Activated CD4-positive, alpha-beta T cell treated with anti-CD3 and anti-CD28 coated beads, Interleukin-2, amount 10 ng/mL, durations not matched to agents 24 days and 14 days (primary cell): ENCODE measurements at places on chromosomes 3 and 15. TPM values are rescaled to one million over a fixed set of nuclear protein-coding genes. Genes with fewer than 3 reads are reported as not detected.

TMC3 gene
- total RNA-seq = not detected in 2 replicates

MYO9A gene
- total RNA-seq = 19.4 and 21.3 TPM in 2 replicates

LIPH gene
- not detected in 2 replicates for total RNA-seq

OR5K1 gene
- not detected in 2 replicates for total RNA-seq

ZNF639 gene
- 36.7 and 38.1 TPM in 2 replicates for total RNA-seq

ALG1L2 gene
- total RNA-seq = not detected in 2 replicates

GABRA5 gene
- total RNA-seq = not detected in 2 replicates

SNX22 gene
- 0.96 and 1.1 TPM in 2 replicates for total RNA-seq

ABI3BP gene
- total RNA-seq = not detected in 2 replicates

ACKR4 gene
- 0.26 and 0.58 TPM in 2 replicates for total RNA-seq

RAB27A gene
- 98.8 and 100 TPM in 2 replicates for total RNA-seq

HTR3E gene
- not detected in 2 replicates for total RNA-seq

ILDR1 gene
- 0.16 and 0.17 TPM in 2 replicates for total RNA-seq

ADGRG7 gene
- total RNA-seq = not detected in 2 replicates

HRG gene
- not detected in 2 replicates for total RNA-seq

IMPG2 gene
- 0.02 and 0.05 TPM in 2 replicates for total RNA-seq

VWA5B2 gene
- not detected in 2 replicates for total RNA-seq

CHSY1 gene
- 61.7 and 62.6 TPM in 2 replicates for total RNA-seq

THAP10 gene
- total RNA-seq = not detected in 2 replicates

SMCO1 gene
- total RNA-seq = not detected in 2 replicates

NEK10 gene
- total RNA-seq = 0.26 and 0.28 TPM in 2 replicates

DHFR2 gene
- total RNA-seq = 10.0 and 11.3 TPM in 2 replicates

DLEC1 gene
- 0.17 and 0.54 TPM in 2 replicates for total RNA-seq

PAK2 gene
- 81.1 and 92.5 TPM in 2 replicates for total RNA-seq

EOGT gene
- 12.6 and 13.5 TPM in 2 replicates for total RNA-seq

RPL35A gene
- total RNA-seq = 1,350 and 1,372 TPM in 2 replicates

TM6SF1 gene
- 3.6 and 4.0 TPM in 2 replicates for total RNA-seq

ITGA11 gene
- 2.1 and 3.1 TPM in 2 replicates for total RNA-seq

AVEN gene
- 14.9 and 17.1 TPM in 2 replicates for total RNA-seq

ANKRD34C gene
- not detected in 2 replicates for total RNA-seq

GPR156 gene
- total RNA-seq = 0.12 TPM in 1 of 2 replicates, not detected in the other

FOXB1 gene
- 0.54 and 0.68 TPM in 2 replicates for total RNA-seq

IGSF11 gene
- 0.47 TPM in 1 of 2 replicates, not detected in the other for total RNA-seq

ZNF280D gene
- total RNA-seq = 25.9 and 26.2 TPM in 2 replicates

MYEF2 gene
- 24.2 and 27.5 TPM in 2 replicates for total RNA-seq

TGFBR2 gene
- total RNA-seq = 45.3 and 47.6 TPM in 2 replicates

CFAP91 gene
- 0.26 TPM in 1 of 2 replicates, not detected in the other for total RNA-seq

BCHE gene
- total RNA-seq = not detected in 2 replicates

MUC4 gene
- total RNA-seq = 0.68 and 0.90 TPM in 2 replicates

TIGIT gene
- total RNA-seq = 2.5 and 4.7 TPM in 2 replicates

UACA gene
- 0.40 and 0.68 TPM in 2 replicates for total RNA-seq

PLA2G4E gene
- total RNA-seq = not detected in 2 replicates

TRIM42 gene
- total RNA-seq = not detected in 2 replicates

PLCD1 gene
- total RNA-seq = 4.1 and 4.2 TPM in 2 replicates

HDC gene
- total RNA-seq = 2.7 and 3.1 TPM in 2 replicates

AQP9 gene
- total RNA-seq = 0.26 TPM in 2 replicates

GOLGA6L9 gene
- total RNA-seq = 1.5 and 1.8 TPM in 2 replicates

CFAP100 gene
- total RNA-seq = not detected in 2 replicates

CHDH gene
- total RNA-seq = 0.62 and 0.75 TPM in 2 replicates

CP gene
- not detected in 2 replicates for total RNA-seq

ERICH6 gene
- total RNA-seq = not detected in 2 replicates

NOX5 gene
- not detected in 2 replicates for total RNA-seq

KLHL40 gene
- total RNA-seq = not detected in 2 replicates
